ENCODE measurements at places on chromosomes 12 and 14.

GRCh38 chr14:73462048-73462715, 3.8 kb upstream of the NUMB start:
- H3K4me3 ChIP-seq: no peak overlapping the region
- no peaks in the 10 kb centered on the region for H3K27me3 ChIP-seq
- peaks cover 9% of the 10 kb centered on the region for H3K36me3 ChIP-seq

- H3K36me3 ChIP-seq: peaks cover 3% of the 10 kb centered on the region
- no peaks in the 10 kb centered on the region for H3K27me3 ChIP-seq
- H3K4me1 ChIP-seq: peaks cover 12% of the 10 kb centered on the region
- no peak overlapping the region for H3K4me3 ChIP-seq
These were observed 425.3 kb downstream of the ZFP36L1 start for GRCh38 chr14:68367536-68367935.

DNA sequence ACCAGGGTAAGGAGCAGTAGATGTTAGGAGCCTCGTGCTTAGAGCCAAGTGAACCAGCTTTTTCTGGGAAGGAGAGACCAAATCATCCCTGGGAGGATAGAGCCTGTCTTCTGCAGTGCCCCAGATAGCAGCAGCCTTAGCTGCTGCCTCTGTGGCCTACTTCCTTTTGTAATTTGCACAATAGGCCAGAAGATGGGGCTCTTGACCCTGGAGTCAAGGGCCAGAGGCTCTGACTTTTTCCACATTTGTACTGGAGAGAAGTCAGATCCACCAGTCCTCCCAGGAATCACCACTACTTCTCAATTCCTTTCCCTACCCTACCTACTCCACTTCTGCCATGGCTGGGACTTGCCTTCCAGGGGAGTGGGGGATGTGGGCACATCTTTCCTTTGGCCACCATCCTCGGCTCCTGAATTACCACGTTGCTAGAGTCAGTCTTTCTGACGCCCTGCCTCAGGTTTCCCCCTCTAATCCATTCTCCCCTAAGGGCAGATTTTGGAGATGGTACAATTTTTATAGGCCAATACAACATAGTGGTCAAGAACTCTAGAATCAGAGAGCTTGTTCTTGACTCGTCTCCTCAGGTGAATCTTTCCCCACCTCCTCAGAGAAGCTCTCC, 3.3 kb upstream of the SLC4A8 start:
- H3K36me3 ChIP-seq: peaks cover 9% of the 10 kb centered on the region
- H3K4me1 ChIP-seq: peaks cover 10% of the 10 kb centered on the region
- DNase-seq: peak; percentile 33
- no peak overlapping the region for H3K4me3 ChIP-seq

DNA sequence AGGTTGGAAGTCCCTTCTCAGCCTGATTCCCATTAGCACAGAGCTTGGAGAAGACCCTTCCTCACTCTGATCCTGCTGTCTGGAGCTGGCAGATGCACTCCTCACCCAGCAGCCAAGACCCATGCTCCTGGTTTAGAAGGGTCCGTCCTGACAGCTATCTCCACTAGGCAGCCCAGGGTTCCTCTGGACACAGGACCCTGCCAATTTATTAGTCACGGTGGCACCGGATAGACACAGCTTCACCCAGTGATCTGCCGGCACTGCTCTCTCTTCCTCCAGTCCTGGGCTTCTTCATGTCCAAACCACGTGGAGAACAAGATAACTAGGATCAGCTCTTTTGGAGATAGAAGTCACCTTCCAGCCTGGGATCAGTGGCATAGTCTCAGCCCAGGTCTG, 26.2 kb upstream of the TCL1B start:
- H3K36me3 ChIP-seq: no peaks in the 10 kb centered on the region
- DNase-seq: no peak
- peaks cover 61% of the 10 kb centered on the region for H3K27me3 ChIP-seq
- no peak overlapping the region for H3K4me3 ChIP-seq
- no peak overlapping the region for H3K27ac ChIP-seq

DNA sequence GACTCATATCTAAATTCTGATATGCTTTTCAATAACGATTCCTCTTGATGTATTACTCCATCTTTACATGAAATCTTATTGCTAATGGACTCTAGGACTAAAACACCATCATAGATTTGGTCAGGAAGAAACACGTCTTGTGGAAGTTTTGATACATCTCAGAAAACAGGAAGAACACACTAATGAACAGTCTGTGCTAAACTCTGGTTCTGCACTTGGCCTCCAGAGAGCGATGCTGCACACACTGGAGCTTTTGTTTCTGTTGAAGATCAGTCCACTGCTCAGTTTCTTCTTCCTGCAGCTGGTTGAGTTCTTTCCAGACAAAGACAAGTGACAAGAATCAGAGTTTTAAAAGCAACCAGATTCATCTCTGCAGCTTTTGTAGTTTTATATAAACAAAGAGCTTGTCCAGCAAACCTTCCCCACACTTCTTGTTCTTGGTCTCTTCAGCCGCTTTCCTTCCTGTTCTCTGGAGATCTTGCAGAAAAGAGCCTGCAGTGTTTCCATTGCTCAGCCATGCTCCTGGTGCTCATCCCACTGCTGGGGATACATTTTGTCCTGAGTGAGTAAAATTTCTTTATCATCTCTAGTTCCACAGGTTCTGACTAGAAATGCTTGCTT, 229.1 kb upstream of the OR4E1 start:
- DNase-seq: no peak
- no peaks in the 10 kb centered on the region for H3K36me3 ChIP-seq
- H3K4me1 ChIP-seq: peaks cover 3% of the 10 kb centered on the region
- peak overlapping the region; percentile 65 for H3K27ac ChIP-seq
